ENCODE measurements at places on chromosomes 16 and 17.

GRCh38 chr17:64357191-64357981 is 33.3 kb downstream of the PECAM1 start:
- DNase-seq: no peak

DNA sequence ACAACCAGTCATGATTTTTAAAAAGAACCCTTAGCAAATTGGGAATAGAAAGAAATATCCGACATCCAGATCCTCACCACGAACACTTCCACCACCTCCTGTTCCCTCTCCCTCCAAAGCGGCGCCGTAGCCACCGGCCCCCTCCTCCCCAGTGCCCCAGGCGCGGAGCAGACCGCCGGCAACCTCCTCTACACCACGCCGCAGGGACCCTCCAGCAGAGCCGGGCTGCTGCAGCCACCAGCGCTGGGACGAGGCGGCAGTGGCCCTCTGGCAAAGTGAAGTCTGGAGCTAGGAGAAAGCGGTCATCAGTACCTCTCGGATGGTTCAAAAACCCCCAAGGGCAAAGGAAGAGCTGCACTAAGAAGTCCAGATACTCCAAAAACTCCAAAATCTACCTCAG is 41.4 kb upstream of the SLFN13 start:
- no peak for DNase-seq

DNA sequence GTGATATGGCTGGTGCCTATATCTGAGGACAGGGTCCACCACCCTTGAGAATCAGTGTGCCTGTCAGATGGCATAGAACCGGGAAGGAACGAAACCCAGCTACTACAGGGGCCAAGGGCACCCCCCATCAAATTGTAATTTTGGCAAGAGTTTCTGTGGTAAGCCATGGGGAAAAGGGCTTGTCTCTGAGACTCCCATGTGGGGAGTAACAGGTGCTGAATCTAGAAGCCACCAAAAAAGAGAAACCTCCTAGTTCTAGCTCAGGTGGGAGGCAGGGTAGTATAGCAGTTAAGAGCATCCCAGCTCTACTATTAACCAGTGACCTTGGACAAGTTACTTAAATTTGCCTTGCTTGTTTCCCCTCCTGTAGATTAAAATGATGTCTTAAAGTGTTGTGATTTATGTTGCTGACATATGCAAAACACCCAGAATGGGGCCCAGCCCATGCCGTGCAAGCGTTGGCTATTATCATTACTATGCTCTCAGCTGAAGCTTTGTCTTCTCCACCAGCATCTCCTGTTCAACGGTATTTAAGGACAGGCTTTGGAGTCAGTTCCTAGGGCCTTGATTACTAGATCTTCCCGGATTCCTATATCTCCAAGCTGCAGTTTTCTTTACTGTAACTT is 210.7 kb upstream of the NLRP1 start:
- no peak for DNase-seq

GRCh38 chr16:82542714-82543113 is 84.1 kb upstream of the CDH13 start:
- DNase-seq: no peak

GRCh38 chr17:45851873-45852272 is 7.2 kb downstream of the SPPL2C start:
- no peak for DNase-seq

DNA sequence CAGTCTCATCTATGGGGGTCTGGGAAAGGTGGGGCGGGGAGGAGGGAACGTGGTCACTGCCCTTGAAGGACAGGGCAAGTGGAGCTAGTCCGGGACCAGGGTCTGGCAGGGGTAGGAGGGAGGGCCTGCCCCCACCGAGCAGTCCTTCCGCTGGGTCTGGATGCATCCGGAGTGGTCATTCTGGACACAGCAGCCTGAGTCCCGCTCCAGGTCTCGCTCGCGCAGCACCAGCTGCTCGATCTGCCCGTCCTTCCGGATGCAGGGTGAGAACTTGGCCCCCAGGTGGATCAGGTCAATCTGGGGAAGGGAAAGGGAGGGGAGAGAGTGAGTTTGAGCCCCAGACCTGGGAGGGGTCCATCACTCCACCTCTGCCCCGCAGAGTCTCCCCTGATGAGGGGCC is 6.8 kb downstream of the AANAT start:
- DNase-seq: no peak

- DNase-seq: no peak
These were observed 23.3 kb upstream of the GRB2 start for GRCh38 chr17:75428543-75429469.

- DNase-seq: no peak
These were observed 52.4 kb upstream of the ETV4 start for GRCh38 chr17:43598357-43599045.

DNA sequence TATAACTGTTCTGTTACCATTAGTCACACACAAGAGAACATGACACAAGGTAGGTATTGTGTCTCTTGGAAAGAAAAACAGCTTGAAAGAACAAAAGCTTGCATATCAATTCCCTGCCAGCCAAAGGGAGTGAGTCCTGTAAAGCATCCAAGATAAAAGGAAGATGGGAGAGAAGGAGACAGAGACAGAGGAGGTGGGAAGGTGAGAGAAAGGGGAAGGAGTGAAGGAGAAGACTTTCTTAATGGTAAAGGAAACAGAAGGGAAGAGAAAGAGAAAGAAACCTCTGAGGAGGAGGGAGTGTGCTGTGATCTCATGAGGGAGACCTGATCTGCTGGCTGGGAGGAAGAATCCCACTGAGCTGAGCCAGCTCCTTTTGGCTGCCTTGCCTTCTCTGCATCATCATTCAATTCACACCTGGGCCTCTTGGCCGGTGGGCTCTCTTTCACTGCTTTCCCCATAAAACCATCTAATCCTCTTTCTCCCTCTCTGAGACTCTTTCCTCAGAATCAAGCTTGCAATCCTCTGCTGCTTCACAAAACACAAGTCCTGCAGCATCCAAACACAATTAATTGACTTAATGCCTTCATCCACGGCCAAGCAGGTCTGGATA is 271.6 kb downstream of the ABCC12 start:
- DNase-seq: no peak

Data from activated CD4-positive, alpha-beta T cell treated with anti-CD3 and anti-CD28 coated beads for 4 hours (primary cell).